Stimulated activated CD8-positive, alpha-beta memory T cell treated with anti-CD3 and anti-CD28 coated beads, Interleukin-7, amount 100 ng/mL, for 1 hour (primary cell): ENCODE measurements at places on chromosomes 4 and X.

DNA sequence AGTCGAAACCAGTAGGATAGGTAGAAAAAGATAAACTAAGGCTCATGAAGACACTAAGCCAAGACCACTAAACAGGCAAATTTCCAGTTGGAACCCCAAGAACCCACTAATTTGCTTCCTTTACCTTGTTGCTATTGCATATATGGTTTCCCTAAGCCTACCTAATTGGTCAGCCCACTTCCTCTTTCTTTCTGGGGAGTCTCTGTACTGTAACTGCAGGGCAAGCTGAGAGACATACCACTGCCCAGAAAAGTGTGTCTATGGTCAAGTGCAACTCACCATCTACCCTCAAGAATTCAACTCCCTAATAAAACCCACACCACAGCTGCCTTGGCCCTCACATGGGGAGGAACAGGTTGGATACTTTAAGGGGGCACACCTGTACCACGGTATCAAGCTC is 28.6 kb downstream of the IDS start:
- no peak for DNase-seq

DNA sequence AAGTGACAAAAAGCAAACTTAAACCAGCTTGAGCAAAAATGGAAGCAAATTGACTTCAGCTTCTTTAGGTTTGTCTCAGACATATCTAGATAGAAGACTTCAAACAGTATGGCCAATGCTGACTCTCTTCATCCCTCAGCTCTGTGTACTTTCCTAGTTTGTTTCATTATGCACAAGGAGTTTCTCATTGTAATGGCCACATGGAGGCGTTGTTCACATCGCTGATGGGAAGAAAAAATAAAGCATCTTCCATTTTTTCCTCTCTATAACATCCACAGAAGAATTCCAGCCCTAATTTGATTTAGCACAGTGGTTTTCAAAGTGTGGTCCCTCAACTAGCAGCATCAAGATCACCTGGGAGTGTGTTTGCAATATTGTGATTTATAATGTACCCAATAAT is 397.5 kb upstream of the PRKX start:
- DNase-seq, result no peak

DNA sequence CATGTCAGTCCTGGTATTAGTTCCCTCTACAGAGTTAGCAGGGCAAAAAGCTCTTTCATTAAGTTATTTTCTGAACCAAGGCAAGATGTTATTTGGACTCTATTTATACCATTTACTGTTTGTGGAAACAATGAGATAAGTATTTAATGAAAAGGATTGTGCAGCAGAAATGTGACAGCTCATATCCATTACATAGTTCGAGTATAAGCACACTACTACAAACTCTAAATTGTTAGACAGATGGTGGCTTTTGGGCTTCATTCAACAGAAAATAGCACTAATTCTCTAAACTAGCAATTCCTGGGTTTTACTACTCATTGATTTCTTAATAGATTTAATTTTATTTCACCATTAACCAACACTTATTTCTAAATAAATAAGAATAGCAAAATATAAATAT is 95.2 kb upstream of the ANK2 start:
- DNase-seq, result no peak

GRCh38 chrX:109830157-109830703 is 97.2 kb upstream of the ACSL4 start:
- DNase-seq, result no peak

GRCh38 chr4:2482693-2483092 is 13.8 kb downstream of the RNF4 start:
- no peak for DNase-seq

DNA sequence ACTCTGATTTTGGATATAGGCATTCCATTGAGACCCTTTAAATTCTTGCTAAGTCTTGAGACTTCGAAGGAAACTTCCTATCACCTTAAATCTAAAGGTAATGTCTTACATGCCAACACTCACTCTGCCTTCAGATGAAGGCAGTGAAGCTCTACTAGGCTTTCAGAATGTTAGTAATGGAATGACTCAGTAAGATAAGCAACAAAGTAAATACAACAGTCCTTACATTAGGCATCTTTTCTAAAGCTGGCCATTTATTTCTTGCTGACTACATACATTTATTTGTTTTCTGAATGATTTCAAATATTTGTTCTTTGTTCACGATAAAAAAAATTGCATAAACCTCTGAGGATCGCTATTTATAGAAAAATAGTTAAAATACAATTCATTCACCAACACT is 43.5 kb downstream of the ASIC5 start:
- DNase-seq, result no peak

DNA sequence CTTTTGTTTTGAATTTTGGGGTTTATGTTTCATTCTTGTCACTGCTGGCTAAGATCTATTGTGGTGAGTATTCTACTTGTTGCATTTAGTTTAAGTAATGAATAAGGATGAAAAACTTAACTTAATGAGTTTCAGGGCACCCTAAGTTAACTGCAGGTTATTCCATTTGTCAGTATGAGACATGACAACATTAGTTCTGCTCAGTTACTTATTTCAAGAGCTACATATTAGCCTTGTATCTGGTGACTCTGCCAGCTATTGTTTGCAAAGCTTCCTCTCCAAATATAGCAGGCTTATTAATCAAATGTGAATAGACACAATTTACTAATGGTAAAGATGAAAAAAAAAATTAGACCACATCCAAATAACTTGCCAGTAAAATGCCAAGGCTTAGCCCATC is 567.1 kb downstream of the IL15 start:
- no peak for DNase-seq

- no peak for DNase-seq
Measured at GRCh38 chrX:103663981-103664762, 22.3 kb downstream of the MORF4L2 start.

DNA sequence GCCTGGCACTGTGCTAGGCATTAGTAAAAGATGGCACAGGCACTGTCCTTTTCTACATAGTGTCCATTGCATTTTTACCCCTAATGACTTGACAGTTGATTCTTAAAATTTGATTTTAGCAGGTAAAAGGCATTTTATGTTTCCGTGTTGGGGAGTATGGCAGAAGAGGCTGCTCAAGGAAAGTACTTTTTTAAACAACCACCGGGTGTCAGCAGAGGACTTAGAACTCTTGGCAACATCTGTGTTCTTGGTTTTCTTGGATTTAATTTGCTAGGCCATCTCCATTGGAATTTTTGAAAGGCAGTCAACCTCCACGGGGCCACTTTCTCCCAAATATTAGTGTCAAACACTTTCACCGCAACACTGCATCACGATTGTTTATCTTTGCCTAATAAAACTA is 102.9 kb downstream of the TSPAN7 start:
- no peak for DNase-seq

- no peak for DNase-seq
Measured at GRCh38 chr4:131304686-131305085, 1844.4 kb upstream of the PCDH10 start.

- no peak for DNase-seq
Measured at GRCh38 chr4:33453916-33454315, 2733.7 kb downstream of the PCDH7 start.

- no peak for DNase-seq
Measured at GRCh38 chrX:136204571-136204970, 46.6 kb downstream of the MAP7D3 start.

DNA sequence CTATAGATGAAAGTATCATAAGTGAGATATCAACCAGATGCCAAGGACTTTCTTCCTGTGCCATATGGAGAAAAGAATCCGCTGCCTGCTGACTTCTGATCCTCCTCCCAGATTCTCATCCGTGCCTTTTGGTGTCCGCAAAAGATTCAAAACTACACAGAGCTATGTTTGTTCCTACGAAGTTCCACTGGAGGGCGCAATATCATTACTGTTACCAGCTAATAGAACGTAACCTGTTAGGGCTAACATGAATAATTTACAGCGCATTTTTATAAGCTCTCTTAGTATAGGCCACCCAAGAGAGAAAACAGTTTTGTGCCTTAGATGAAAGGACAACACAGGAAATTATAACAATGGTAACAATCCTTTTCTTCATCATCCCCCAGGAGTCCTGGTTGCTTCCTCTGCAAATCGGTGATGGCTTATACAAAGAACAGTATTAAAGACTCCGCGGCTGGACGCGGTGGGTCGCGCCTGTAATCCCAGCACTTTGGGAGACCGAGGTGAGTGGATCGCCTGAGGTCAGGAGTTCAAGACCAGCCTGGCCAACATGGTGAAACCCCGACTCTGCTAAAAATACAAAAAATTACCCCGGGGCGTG is 22.8 kb upstream of the CENPVL3 start:
- no peak for DNase-seq

- no peak for DNase-seq
Measured at GRCh38 chr4:102536768-102537167, 35.6 kb downstream of the NFKB1 start.

DNA sequence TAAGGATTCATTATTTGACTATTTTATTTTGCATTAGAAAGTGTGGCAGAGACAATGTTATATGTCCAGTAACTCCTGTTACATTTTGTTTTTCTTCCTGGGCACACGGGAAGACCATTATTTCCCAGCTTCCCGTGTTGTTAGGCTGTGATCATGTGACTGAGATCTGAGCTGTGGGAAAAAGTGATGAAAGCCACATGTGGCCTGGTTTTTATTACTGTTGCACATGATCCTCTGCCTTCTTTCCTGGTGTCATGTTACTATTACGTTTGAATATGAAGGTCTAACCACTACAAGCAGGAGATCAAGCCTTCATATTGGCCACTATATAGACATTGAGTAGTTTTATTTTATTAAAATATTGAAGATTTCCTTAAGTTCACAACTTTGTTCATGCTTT is 28.2 kb upstream of the MID1 start:
- no peak for DNase-seq

DNA sequence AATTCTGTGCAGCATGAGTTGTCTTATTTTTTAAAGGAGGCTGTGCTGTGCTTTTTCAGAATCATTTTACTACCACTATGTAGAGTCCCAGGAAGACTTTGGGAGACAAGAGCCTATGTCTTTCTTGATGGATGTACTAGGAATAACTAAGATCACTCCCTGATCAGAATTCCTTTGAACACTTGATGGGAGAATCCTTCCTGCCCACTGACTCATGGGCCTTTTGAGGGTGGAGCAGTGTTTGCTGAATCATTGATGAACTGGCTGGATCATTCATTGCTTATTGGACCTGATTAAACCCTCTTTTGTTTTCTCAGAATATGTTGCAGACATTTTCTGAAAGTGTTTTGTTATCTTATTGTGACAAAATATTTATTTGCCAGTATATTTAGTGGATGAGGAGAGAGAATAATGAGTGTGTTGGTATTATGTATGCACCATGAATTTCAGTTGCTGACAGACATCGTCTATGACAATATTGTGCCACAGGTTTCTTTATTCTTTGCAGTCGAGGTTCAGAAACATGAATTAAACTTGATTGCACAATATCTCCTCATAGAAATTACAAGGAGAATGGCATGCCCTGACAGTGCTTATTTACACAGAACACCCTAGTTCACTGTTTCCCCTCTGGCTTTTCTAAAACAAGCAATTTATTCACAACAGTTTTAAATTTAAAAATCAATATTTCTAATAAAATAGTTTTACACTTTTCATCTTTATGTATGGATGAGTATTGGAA is 36.3 kb downstream of the POU4F2 start:
- DNase-seq, result no peak

GRCh38 chr4:159410076-159410777 is 307.3 kb downstream of the RAPGEF2 start:
- no peak for DNase-seq

- no peak for DNase-seq
Measured at GRCh38 chrX:76919761-76920160, 492.3 kb downstream of the MAGEE1 start.

GRCh38 chr4:24666816-24667477 is 82.6 kb upstream of the DHX15 start:
- DNase-seq, result no peak

- DNase-seq, result no peak
Measured at GRCh38 chrX:45806410-45807121, 605.9 kb upstream of the DIPK2B start.

DNA sequence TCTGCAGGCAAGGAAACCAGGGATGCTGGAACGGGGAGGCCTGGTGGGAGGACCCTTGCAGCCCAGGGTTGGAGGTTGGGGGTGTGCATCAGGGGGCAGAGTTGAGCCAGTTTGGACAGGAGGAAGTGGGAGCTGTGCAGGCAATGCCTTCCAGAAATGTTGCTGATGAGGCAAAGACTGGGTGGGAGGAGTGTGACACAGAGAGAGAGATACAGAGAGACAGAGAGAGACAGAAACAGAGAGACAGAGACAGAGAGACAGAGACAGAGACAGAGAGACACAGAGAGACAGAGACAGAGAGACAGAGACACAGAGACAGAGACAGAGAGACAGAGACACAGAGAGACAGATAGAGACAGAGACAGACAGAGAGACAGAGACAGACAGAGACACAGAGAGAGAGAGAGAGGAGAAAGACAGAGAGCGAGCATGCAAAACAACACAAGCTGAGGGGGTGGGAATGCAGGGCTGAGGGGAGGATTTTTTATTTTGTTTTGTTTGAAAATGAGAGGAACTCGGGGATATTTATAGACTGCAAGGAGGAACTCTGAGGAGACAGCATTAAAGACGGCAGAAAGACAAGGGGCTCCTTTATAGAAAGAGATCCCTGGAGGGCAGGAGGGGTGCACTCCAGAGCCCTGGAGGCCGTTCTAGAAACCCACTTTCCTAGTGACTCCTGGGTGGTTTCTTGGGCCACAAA is 1.9 kb upstream of the HAUS3 start:
- DNase-seq, result no peak

DNA sequence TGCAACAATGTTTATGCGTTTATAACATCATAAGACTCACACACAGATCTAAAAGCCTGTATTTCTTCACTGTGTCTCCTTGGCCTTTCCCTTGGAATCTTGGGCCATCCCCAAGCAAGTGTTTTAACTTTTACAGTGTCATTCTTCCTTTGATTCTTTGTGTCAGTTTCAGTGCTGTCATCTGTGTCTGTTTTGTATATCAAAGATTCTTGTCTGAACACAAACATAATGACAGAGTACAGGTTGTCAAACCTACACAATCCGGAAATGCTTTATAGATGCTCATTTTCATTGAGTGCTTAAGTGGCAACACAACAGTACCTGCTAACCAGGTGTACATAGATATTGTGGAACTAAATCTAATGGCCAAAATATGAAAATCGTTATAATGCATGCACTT is 1500.0 kb downstream of the TECRL start:
- no peak for DNase-seq
